ENCODE measurements at places on chromosomes 16 and 17.

DNA sequence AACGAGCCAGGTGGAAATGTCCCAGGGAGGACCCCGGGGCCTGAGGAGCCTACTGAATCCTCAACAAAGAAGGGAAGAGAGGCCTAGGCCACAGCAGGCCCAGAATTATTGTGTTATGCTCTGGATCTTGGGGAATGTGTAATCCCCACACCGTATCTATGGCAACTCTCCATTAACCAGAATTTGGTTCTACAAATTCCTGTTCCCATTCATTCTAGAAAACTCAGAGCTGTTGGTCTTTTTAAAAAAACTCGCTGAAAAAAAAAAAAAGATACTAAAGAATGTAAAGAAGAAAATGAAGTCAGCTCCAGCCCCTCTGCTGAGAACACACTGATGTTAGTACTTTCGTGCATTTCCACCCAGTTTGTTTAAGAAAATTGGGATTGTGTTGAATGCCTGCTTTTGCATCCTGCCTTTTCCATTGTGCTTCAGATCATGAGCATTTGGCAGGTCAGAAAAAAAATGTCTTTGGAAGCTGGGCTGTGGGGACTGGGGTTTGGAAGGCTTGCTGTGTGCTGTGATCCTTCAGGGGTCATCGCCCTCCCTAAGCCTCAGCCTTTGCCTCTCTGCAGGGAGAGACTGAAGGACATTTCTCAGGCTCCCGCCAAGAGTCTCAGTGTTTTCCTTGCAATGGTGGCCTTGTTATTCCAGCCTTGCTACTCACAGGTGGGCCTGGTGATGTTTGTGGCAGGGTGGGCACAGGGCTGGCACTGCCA is 69.5 kb downstream of the SREBF1 start:
- DNase-seq: no peak

- peak; percentile 86 for DNase-seq
Observed at GRCh38 chr17:13727441-13728171, 125.9 kb upstream of the HS3ST3A1 start.

GRCh38 chr17:65020284-65020683 is 36.3 kb downstream of the GNA13 start:
- DNase-seq: peak; percentile 69

DNA sequence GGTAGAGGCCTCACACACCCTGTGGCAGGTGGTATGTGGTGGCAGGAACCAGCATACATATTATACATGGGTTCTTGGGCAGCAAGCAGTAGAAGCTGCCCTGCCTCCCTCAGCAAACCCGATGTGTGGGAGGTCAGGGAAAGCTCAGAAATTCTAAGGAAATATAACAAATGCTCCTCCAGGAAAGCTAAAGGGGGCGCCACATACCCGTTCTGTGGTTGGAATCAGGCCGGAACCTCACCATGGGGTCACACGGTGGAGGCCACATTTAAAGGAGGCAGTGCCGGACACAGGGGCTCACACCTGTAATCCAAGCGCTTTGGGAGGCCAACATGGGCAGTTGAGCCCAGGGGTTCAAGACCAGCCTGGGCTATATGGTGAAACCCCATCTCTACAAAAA is 12.4 kb upstream of the KATNB1 start:
- peak; percentile 13 for DNase-seq

GRCh38 chr17:28384281-28385036 is 13.0 kb downstream of the SARM1 start:
- no peak for DNase-seq
